ENCODE measurements at places on chromosomes 1 and 21.

GRCh38 chr1:70353601-70354331 lies 756 bp downstream of the ANKRD13C start:
- no peak for DNase-seq

GRCh38 chr1:147611021-147611426 lies 59.3 kb downstream of the ACP6 start:
- DNase-seq = no peak

DNA sequence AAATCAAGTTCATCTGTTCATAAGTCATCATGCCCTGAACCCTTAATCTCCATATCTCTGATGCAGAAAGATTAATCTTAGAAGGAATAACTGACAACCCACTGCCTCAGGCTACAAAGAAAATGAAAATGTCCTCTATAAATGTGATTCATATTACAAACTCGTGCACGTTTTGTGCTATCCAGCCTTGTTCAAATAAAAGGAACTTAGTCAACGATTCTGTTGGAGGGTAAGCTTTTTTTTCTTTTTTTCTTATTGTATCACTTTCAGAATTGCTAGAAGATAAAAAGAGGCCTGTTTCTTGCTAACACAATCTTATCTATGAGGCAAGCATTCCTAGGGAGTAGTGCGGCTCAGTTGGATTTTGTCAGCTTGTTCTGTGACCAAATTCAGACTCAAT lies 228.4 kb downstream of the TM2D1 start:
- DNase-seq = no peak

GRCh38 chr1:61368876-61369275 lies 286.5 kb downstream of the NFIA start:
- no peak for DNase-seq

DNA sequence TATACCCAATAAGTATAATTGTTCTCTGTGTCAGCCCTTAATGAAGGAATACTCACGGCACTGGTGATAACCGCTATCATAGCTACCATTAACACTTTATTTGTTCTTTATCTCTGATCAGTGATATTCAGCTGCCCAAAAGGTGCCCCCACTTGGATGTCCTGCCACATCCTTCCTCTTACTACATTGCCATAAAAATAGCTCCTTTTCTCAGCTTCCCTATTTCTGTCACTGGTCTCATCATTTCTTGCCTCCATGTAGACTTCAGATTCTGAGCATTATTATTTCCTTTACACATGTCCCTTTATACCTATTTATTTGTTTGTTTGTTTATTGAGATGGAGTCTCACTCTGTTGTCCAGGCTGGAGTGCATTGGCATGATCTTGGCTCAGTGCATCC lies 2.7 kb upstream of the RAB29 start:
- DNase-seq = no peak

GRCh38 chr1:8314346-8315280 lies 3.3 kb upstream of the SLC45A1 start:
- DNase-seq = no peak

GRCh38 chr1:199083680-199084079 lies 444.8 kb downstream of the PTPRC start:
- DNase-seq = no peak

DNA sequence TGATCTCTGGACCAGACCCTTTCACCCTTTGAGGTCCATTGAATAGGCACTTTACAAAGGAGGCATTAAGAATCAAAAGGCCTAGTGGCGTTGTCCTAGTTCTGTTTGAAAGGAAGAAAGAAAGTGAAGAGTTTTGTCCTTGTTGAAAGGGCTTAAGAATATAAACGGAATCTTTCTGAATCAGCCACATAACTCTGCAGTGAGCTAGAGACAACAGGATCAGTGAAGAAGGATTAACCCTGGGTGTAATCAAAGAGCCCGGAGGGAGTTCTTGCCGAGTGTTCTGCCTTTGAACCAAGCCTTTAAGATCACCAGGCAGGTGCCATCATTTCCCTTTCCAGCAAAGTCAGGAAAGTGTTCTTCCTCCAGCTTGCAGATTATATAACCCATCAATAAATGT lies 54.8 kb upstream of the CNTN2 start:
- DNase-seq = no peak

GRCh38 chr1:43348343-43348808 lies 10.4 kb upstream of the CDC20 start:
- no peak for DNase-seq

GRCh38 chr1:30089024-30089430 lies 634.4 kb downstream of the MATN1 start:
- DNase-seq = no peak

- no peak for DNase-seq
Measured at GRCh38 chr1:203663294-203663693, 36.7 kb downstream of the ATP2B4 start.

DNA sequence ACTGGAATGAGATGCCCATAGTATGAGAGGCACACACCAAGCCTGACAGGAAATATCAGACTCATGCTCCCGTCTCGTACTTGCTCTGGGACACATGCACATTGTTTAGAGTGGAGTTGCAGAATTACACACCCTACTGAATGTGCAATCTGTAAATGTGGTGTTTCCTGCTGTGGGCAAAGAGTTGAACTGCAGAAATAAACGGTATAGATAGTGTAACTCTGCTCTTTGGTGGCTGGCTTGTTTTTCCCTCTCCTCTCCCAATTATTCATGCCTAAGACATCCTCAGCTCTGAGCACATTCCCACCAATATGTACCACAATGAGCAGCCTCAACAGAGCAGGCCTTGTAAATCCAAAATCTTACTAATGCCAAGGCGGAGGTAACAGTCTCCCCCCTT lies 90.1 kb upstream of the DIRAS3 start:
- DNase-seq = no peak

DNA sequence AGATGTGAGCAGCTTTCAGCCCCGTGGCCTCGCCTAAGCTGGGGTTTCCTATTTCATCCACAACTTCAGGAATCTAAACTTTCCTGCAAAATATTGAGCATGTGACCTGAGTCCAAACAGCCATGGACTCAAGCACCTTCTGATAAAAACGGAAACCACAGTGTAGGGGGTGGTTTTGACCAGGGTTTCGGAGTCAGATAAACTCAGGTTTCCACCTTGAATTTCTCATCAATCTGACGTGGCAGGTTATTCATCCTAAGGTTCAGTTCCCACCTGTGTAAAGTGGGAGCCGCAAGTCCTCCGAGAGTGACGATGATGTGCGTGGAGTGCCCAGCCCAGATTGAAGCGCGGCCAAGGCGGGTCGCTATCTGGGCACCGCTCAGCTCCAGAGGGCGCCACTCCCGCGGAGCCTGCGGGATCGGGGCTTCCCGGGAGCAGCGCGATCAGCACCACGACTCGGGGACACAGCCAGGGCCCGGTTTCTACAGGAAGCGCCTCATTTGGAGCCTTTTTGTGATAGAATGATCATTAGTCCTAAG lies 871 bp upstream of the ETS2 start:
- peak; percentile 17 for DNase-seq

GRCh38 chr1:169985757-169986156 lies 88.7 kb downstream of the KIFAP3 start:
- DNase-seq = no peak

DNA sequence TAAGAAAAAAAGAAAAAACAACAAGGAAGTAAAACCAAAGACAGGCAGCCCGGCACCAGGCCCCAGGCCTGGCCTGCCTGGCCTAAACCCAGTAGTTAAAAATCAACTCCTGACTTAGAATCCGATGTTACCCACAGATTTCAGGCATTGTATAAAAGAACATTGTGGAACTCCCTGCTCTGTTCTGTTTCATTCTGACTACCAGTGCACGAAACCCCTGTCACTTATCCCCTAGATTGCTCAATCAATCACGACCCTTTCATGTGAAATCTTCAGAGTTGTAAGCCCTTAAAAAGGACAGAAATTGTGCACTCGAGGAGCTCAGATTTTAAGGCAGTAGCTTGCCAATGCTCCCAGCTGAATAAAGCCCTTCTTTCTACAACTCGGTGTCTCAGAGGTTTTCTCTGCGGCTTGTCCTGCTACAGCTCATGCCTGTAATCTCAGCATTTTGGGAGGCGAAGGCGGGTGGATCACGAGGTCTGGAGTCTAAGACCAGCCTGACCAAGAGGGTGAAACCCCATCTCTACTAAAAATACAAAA lies 15.6 kb upstream of the MYOCOS start:
- DNase-seq = no peak

- no peak for DNase-seq
Measured at GRCh38 chr1:21939650-21940374, 2.7 kb upstream of the HSPG2 start.

DNA sequence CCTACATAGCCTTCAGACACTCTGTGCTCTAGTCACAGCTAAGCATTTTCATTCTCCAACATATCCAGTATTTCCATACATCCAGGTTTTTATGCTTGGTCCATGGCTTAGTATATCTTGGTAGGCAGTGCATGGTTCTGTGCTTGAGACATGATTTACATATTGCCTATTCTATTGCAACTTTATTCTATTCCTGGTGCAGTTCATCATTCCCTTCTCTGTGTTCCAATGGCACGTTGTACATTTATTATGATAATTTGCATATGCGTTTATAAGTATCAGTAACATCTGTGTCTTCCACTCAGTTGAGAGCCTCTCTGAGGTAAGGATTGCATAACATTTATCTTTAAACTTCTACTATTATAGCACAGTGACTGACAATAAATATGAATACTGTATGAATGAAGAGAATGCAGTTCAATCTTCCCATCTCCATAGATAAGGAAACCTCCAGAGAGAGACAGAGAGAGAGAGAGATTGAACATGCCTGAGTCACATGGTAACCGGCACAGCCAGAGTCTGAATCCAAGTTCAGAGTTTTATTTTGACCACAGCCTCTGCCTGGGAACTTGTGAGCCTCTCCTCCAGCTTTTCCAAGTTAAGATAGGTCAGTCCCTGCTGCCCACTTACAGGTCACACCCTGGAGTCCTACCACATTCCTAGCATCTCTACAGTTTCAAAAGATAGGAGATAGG lies 41.5 kb downstream of the PLPPR5 start:
- no peak for DNase-seq

- no peak for DNase-seq
Measured at GRCh38 chr1:214496126-214496525, 55.3 kb downstream of the PTPN14 start.

DNA sequence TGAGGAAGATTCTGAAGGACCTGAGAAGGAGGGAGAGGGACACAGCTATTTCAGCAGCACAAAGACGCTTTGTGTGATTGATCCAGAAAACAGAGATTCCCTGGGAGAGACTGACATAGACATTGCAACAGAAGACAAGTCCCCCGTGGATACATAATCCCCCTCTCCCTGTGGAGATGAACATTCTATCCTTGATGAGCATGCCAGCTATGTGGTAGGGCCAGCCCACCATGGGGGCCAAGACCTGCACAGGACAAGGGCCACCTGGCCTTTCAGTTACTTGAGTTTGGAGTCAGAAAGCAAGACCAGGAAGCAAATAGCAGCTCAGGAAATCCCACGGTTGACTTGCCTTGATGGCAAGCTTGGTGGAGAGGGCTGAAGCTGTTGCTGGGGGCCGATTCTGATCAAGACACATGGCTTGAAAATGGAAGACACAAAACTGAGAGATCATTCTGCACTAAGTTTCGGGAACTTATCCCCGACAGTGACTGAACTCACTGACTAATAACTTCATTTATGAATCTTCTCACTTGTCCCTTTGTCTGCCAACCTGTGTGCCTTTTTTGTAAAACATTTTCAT lies 161.3 kb upstream of the SGIP1 start:
- DNase-seq = no peak

GRCh38 chr1:75345538-75346292 lies 211.5 kb downstream of the LHX8 start:
- no peak for DNase-seq

- no peak for DNase-seq
Measured at GRCh38 chr1:20137055-20137454, 2.1 kb upstream of the PLA2G2F start.

DNA sequence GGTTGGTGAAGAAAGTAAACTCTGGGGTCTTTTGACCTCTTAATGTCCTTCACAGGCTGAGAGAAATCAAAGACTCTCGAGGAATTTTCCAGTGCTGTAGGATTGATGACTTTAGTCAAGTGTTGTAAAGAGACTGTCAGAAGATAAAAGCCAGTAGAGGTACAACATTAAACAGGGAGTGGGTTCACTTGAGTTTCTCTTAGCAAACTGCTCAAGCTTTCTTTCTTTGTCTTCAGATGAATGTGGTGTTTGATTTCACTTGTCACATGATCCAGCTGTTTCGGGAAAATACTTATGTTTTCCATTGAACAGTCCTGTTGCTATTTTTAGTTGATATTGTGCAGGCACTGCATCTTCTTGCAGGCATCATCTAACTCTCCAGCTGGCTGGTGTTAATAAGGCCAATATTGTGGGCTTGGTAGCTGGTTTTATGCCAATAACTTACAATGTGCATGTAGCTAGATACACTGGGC lies 45.6 kb downstream of the XCL2 start:
- DNase-seq = no peak

Data from stimulated activated CD8-positive, alpha-beta memory T cell treated with anti-CD3 and anti-CD28 coated beads, Interleukin-7, amount 100 ng/mL, for 4 hours (primary cell).